ENCODE measurements at places on chromosomes 6 and 20.
A peak's percentile ranks its signal among the peaks of the same experiment; 100 is the strongest.

- no peak for DNase-seq
These were observed 3.4 kb downstream of the THEMIS start for GRCh38 chr6:127897484-127897883.

DNA sequence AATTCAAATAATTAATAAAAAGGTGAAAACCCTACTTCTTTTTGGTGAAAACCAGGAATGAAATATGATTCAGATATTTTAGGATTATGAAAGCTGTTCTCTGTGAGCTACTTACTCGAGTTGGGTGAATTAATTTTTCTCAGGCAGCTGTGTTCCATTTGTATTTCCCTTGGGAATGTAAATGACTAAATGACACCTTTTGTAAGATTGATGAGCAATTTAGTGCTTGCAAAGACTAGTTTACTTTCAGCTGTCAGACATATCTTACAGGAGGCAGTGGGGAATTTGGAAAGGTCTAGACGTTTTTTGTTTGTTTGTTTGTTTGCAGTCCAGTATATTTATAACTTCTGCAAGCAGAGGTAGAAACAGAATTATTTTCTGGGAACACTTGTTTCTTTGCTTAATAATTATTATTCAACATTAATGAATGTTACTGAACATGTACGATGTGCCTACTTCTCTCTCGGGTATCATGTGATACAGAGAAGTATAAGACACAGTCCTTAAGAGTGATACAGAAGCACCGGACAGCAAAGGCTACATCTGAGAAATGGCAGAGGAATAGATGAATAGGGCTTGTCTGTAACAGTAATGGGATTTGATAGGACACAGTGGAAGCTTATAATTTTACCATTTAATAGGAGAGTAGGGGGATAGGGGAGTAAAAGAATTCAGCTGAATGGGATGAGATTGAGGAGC, 91.3 kb downstream of the AKAP7 start:
- no peak for DNase-seq

DNA sequence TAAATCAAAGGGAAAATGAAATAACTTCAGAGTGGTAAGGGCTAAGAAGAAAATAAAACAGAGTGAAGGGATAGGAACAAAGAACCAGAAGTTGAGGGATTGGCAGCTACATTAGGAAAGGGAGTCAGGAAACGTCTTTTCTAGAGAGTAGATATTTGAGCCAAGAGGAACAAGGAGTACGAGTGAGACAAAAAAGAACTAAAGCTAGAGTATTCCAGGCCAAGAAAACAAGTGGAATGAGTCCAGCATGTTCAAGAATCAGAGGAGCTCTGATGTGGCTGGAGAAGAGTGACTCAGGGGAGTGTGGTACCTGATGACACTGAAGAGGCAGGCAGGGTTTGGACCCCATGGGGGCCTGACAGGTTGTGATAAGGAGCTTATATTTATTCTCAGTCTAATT, 66.3 kb downstream of the CEP162 start:
- no peak for DNase-seq

GRCh38 chr20:63740070-63740626, 572 bp downstream of the SLC2A4RG start:
- DNase-seq = no peak

DNA sequence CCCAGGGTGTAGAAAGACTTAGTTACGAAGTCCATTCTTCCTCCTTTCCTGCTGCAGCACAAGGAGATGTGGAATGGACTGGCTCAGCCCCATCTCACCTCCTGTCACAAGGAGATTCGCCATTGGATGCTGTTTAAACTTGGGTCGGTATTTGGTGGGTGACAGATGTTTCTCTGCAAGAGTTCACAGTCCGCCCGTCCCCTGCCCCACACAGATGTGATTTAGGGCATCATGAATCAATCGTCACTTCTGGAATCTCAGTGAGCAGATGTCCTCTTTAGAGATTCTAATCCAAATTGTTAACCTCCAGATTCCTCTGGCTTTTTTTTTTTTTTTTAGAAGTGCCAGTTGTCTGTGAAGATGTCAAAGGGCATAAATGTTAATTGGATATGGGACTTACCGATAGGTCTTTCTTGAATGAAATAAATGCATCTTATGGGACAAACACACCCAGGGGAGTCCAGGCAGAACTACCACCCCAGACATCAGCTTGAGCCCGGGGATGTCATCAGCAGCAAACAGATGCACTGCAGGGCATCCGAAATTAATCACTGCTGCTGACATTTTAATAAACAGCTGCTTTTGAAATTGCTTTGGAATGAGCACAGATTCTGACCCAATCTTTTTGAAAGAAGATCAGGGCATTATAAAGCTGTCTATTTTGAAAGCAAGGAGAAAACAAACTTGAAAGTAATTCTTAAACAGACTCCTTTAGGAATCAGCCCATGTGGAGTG, 117.6 kb upstream of the CDH4 start:
- no peak for DNase-seq

DNA sequence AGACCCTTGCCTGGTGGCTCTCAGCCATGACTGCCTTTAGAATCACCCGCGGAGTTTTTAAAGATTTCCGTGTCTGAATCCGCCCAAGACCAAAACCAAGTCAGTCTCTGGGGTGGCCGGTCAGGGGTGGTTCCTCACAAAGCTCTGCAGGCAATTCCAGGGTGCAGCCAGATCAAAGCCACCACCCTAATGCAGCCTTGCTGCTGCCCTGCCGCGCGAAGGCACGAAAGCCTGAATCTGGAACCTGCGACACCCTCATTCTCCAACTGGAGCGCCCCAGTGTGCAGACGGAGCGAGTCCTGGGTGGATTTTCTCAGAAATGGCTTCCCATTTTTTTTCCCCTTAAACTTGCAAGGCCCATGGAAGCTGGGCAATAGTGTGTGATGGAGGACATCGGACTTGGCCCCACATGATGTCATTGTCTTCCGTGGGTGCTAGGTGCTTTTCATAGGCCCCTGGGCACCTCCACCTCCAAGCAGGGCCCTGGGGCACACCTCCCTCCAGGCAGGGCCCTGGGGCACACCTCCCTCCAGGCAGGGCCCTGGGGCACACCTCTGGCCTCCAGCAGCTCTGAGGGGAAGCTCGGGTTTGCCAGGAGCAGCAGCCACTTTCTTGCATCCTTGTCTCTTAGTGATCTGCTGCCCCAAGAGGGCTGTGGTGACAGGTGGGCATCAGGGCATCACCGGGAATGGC, 343.1 kb downstream of the ZFAND3 start:
- DNase-seq = no peak

DNA sequence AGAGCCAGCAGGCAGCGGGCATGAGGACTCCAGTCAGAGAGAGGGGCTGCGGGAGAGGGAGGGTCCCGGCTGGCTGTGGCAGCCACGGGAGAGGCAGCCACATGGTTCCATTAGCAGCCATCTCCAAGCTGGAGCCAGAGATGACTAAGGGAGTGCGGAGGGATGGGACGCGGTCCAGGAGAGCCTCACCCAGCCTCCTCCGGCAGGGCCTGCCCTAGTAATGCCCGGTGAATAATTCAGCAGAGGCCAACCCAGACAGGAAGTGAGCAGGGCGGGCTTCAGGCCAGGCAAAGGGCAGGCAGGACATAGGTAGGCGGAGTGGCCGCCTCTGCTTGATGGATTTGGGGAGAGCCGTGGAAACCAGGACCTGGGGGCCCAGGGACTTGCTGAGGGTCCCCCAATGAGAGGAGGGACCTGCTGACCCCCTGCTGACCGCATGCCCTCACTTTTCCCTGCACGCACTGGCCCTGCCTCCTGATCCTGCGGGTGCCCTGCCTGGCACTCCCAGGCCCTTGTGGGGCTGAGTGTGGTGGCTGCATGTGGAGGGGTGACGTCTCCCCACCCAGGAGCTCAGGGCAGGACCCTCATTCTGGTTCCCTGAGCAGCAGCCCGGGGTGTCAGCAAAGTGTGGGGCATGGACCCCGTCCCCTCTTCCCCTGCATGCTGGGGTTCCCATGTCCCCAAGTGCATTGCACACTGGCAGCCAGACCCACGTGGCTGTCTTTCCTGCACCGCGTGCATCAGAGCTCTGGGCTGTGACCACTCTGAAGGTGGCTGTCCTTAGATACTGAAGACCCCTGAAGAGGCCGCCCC, 51.8 kb upstream of the SLCO4A1 start:
- no peak for DNase-seq

GRCh38 chr6:21664314-21665109, 71.0 kb downstream of the SOX4 start:
- peak; percentile 72 for DNase-seq

GRCh38 chr6:134424798-134425170, 106.9 kb upstream of the SGK1 start:
- no peak for DNase-seq

- DNase-seq = no peak
These were observed 127.0 kb downstream of the PACRG start for GRCh38 chr6:162854734-162855191.

DNA sequence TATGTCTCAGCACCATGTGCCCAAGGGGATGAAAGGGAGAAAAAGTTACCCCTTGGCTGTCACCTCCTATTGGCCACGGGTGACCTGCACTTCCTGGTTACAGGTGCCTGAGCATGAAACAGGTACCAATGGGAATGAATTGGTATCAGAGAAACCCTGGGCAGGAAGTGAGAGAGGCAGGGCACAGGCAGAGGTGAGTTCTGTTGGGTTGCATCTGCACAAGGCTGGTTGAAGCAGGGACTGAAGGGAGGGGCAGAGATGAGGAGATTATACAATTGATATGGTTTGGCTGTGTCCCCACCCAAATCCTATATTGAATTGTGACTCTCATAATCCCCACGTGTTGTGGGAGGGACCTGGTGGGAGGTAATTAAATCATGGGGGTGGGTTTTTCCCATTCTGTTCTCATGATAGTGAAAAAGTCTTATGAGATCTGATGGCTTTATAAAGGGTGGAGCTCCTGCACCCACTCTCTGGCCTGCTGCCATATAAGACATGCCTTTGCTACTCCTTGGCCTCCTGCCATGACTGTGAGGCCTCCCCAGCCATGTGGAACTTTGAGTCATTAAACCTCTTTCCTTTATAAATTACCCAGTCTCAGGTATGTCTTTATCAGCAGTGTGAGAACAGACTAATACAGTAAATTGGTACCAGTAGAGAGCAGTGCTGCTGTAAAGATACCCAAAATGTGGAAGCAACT, 291.8 kb downstream of the LRFN2 start:
- no peak for DNase-seq

- no peak for DNase-seq
These were observed 14.2 kb upstream of the FAM162B start for GRCh38 chr6:116779573-116780164.
